Skin of body (tissue), 3 donors: ENCODE measurements at places on chromosomes 3 and 15. TPM values are rescaled to one million over a fixed set of nuclear protein-coding genes. Genes with fewer than 3 reads are reported as not detected.

The ATP13A3 gene
- total RNA-seq, result 73.5 TPM

The HRH1 gene
- 10.1 TPM for total RNA-seq

The ATP10A gene
- total RNA-seq, result 11.7 TPM

The PPP1R14D gene
- total RNA-seq, result not detected

The CAV3 gene
- 16.4 TPM for total RNA-seq

The GOLGA8Q gene
- total RNA-seq, result 4.7 TPM

The DUOXA1 gene
- 14.4 TPM for total RNA-seq

The FAM174B gene
- 16.2 TPM for total RNA-seq

The MKRN2 gene
- total RNA-seq, result 27.0 TPM

The SERPINI2 gene
- total RNA-seq, result not detected

The DOCK3 gene
- total RNA-seq, result 0.89 TPM

The CCDC80 gene
- total RNA-seq, result 201 TPM

The TSC22D2 gene
- 28.0 TPM for total RNA-seq

The C3orf49 gene
- not detected for total RNA-seq

The RBP2 gene
- total RNA-seq, result not detected

The GOLGA6L9 gene
- total RNA-seq, result 3.7 TPM

The HIGD2B gene
- not detected for total RNA-seq

The GPR160 gene
- 4.6 TPM for total RNA-seq

The VWA5B2 gene
- total RNA-seq, result 0.10 TPM

The C2CD4A gene
- not detected for total RNA-seq

The GNAT1 gene
- total RNA-seq, result 0.20 TPM

The FBLN2 gene
- 33.5 TPM for total RNA-seq

The PLAAT1 gene
- 2.4 TPM for total RNA-seq

The ELP6 gene
- total RNA-seq, result 17.6 TPM

The RASGRP1 gene
- 4.5 TPM for total RNA-seq

The ACTRT3 gene
- 1.7 TPM for total RNA-seq

The OCA2 gene
- 1.4 TPM for total RNA-seq

The CHRNA5 gene
- total RNA-seq, result 0.39 TPM

The NEO1 gene
- total RNA-seq, result 66.0 TPM

The HYKK gene
- 3.1 TPM for total RNA-seq

The RUVBL1 gene
- 27.2 TPM for total RNA-seq

The FGF12 gene
- total RNA-seq, result 1.4 TPM

The HESX1 gene
- 0.89 TPM for total RNA-seq

The XXYLT1 gene
- total RNA-seq, result 13.6 TPM

The SNRK gene
- total RNA-seq, result 58.6 TPM

The CCR4 gene
- total RNA-seq, result 0.59 TPM

The ZNF80 gene
- not detected for total RNA-seq

The SYNM gene
- total RNA-seq, result 22.0 TPM

The MYO5C gene
- total RNA-seq, result 8.0 TPM

The DAZL gene
- not detected for total RNA-seq

The TEX55 gene
- not detected for total RNA-seq

The BLM gene
- total RNA-seq, result 6.3 TPM

The RNF111 gene
- total RNA-seq, result 26.5 TPM

The GOLGA8G gene
- total RNA-seq, result not detected

The GLDN gene
- total RNA-seq, result 14.4 TPM

The TTLL13 gene
- not detected for total RNA-seq
